NCI-H526 treated with DMSO at 0.1 percent for 48 hours (cell line): ENCODE measurements at places on chromosomes 4 and X.

DNA sequence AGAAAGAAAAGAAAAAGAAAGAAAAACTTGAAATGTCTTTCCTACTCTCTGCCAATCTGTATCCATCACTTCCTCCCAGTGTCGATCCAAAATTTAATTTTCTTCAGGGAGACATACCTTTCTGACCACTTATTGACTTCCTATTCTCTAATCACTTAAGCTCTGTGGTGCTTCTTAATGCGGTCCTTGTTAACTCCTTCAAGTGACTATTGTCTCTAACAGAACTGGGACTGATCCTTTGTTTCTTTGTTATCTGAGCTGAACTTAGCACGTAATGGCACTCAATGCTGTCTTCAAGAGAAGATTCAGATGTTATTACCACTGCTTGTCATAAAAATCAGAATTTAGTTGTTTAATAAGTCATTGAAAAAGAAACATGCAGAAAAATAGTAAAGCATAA, 31.2 kb downstream of the LARP7 start:
- no peak for DNase-seq

DNA sequence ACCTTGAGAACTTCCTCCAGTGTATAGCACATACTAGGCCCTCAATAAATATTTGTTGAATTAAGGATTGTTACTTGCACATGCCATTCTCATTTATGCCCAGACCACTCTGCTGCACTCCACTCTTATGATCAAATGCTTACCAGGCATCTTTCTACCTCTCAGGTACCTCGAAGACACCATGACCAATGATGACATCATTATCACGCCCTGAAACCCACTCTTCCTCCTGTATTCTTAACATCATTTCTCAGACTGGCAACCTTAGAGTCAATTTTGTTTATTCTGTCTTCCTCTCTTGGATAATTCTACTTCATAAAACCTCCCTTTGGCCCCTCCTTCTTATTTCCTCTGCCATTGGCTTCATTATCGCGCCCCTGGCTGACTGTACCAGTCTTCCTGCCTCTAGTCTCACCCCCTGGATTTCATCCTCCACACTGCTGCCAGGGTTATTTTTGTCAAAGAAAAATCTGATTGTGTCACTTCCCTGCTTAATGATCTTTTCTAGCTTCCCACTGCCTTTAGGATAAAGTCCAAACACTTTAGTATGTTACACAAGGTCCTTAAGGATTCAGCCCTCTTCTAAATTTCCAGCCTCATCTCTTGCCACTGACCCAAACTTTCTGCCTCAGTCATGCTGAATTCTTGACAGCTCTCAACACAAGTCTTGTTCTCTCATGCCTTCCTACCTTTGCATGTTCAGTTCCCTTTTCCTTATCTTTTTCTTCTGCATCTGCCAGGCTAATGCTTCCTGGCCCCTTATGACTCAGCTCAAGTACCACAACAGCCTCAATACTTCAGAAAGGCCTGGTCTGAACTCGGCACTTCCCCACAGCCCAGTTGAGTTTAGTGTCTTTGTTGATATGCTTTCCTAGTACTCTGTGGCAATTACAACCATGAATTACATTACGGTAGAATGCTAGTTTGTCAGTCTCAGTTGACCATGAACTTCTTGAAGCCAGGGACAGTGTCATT, 45.8 kb downstream of the HDAC8 start:
- no peak for DNase-seq

GRCh38 chr4:72900952-72901351, 168.6 kb downstream of the COX18 start:
- DNase-seq, result no peak

GRCh38 chr4:101660607-101661006, 129.9 kb upstream of the BANK1 start:
- DNase-seq, result no peak

DNA sequence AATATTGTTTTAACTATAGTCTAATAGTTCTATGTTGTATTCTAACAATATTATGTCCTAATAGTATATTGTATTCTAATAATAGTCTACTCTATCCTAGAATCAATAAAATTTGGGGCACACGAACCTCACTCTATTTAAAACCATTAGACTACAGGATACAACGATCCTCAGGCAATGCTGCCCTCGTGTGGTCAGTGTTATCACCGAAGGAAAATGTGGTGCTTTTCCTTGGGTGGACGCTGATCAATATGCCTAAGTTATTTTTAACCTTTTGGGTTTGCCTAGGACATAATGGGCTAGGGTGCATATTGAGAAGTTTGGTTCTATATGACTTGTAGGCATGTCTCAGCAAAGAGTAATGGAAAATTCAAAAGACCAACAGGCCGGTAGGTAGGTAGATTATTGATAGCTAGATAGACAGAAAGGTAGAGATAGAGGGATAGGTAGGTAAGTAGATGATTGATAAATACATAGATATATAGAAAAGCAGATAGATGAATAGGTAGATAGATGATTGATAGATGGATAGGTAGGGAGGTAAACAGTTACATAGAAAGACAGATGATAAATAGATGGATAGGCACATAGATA, 75.1 kb downstream of the PRKX start:
- DNase-seq, result no peak

GRCh38 chrX:69389101-69389501, 115.0 kb upstream of the NALF2 start:
- DNase-seq, result no peak
